ENCODE measurements at places on chromosomes 4 and X. TPM values are rescaled to one million over a fixed set of nuclear protein-coding genes. Genes with fewer than 3 reads are reported as not detected.

Gene AWAT2
- not detected for total RNA-seq

Gene CXorf65
- total RNA-seq: not detected

Gene GLUD2
- total RNA-seq: 1.6 TPM

Gene CPZ
- 0.31 TPM for total RNA-seq

Gene XAGE1A
- not detected for total RNA-seq

Gene UGT2B15
- not detected for total RNA-seq

Gene DMRTC1B
- 0.94 TPM for total RNA-seq

Gene PLAC1
- total RNA-seq: not detected

Gene GPRASP2
- 79.2 TPM for total RNA-seq

Gene OPHN1
- 57.9 TPM for total RNA-seq

Gene OR13H1
- not detected for total RNA-seq

Gene FGF13
- total RNA-seq: 91.7 TPM

Data from parietal lobe (tissue), 2 donors.